ENCODE measurements at places on chromosomes 1 and 21.

- no peak for DNase-seq
Measured at GRCh38 chr1:108862698-108863477, 6.0 kb upstream of the AKNAD1 start.

DNA sequence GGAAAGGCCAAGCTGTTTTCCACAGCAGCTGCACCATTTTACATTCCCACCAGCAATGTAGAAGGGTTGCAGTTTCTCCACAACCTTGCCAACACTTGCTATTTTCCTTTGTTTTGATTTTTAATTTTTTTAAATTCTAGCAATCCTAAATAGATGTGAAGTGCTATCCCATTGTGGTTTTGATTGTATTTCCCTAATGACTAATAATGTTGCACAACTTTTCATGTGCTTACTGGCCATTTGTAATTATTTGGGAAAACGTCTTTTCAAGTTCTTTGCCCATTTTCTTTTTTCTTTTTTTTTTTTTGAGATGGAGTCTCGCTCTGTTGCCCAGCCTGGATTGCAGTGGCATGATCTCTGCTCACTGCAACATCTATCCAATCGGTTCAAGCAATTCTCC, 53.9 kb downstream of the VCAM1 start:
- DNase-seq = no peak

DNA sequence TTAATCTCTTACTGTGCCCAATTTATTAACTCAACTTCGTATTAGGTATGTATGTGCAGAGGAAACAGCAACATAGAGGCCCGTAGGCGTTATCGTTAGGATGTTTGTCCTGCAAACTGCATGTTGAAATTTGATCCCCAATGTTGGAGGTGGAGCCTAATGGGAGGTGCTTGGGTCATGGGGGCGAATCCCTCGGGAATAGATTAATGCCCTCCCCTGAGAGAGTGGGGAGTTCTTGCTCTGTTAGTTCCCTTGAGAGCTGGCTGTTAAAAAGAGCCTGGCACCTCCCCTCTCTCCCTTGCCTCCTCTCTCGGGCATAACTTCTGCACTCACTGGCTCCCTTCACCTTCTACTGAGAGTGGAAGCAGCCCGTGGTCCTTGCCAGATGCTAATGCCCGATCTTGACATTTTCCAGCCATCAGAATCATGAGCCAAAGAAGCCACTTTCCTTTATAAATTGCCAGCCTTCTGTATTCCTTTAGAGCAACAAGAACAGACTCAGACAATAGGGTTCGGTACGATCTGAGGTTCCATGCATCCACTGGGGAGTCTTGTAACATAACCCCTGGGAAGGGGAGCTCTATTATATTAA, 149.0 kb upstream of the RAB4A start:
- no peak for DNase-seq

GRCh38 chr1:173162601-173163000, 44.5 kb downstream of the TNFSF4 start:
- DNase-seq = no peak

- no peak for DNase-seq
Measured at GRCh38 chr1:1137256-1138045, 21.6 kb upstream of the C1orf159 start.

DNA sequence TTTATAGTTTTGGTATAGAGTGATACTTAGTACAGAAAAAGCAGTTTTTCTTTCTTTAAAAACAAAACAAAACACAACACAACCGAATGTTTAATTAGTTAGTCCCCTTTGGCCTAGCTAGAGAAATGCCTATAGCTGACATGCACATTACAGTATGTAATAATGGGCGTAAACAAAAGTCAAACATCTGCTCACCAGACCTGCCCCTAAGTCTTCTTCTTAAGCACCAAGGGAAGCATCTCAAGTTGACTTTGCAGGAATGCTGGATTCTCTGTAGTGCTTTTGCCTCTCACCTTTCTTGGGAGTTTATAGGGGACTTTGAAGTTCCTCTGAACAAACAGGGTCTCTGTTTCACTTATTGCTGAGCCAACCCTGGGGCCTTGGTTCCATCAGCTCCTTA, 143.7 kb downstream of the TM2D1 start:
- no peak for DNase-seq

GRCh38 chr1:3345792-3346191, 108.7 kb upstream of the ARHGEF16 start:
- no peak for DNase-seq

DNA sequence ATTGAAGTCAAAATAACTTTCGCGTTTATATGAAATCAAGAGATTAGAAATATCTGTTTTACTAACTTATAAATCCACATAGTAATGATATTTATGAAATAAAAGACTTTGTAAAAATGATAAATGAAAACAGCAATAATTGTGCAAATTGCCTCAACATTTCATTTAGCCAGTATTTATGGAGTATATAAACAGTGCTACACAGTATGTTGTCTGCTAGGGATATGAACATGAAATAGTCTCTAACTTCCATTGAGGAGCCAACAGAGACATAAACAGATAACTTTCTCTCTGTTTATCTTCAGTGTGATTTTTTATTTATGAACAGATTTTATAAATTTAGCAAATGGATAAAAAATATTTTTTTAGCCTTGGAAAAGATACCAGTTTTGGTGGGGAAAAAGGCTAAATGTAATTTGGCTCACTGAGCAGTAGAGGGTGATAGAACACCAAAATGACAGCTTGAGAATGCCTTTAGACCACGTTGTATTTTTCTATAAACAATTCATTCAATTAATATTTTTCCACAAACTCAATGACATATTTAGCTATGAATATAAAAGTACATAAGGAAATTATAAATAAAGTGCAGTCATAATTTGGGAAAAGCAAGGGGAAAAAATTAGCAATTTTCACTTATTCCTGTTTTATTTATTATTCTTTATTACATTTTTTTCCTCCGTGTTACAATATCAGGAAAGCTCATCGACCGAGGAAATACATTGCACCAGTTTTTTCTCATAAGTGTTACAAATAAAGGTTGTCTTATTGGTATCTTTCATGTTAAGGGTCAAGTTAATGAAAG, 47.5 kb upstream of the EEIG2 start:
- no peak for DNase-seq

- DNase-seq = no peak
Measured at GRCh38 chr1:227774821-227775661, 39.8 kb downstream of the SNAP47 start.

GRCh38 chr1:161176468-161177111, 717 bp downstream of the B4GALT3 start:
- DNase-seq = no peak

DNA sequence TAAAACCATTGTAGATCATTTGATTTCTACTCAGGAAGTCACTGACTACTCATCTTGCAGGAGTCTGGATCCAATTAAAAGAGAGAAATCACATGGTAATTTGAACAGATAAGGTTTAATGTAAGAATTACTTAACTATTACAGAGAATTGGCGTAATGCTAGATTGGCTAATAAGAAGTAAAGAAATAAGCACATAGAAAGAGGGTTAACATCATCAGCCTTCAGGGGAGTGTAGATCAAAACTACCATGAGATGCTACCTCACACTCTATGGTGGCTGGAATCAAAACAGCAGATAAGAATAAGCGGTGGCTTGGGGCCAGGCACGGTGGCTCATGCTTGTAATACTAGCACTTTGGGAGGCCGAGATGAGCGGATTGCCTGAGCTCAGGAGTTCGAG, 11.7 kb downstream of the ST3GAL3 start:
- no peak for DNase-seq

GRCh38 chr1:9703681-9704080, 52.1 kb downstream of the PIK3CD start:
- no peak for DNase-seq

GRCh38 chr1:36369061-36369861, 16.5 kb downstream of the STK40 start:
- peak; percentile 85 for DNase-seq

DNA sequence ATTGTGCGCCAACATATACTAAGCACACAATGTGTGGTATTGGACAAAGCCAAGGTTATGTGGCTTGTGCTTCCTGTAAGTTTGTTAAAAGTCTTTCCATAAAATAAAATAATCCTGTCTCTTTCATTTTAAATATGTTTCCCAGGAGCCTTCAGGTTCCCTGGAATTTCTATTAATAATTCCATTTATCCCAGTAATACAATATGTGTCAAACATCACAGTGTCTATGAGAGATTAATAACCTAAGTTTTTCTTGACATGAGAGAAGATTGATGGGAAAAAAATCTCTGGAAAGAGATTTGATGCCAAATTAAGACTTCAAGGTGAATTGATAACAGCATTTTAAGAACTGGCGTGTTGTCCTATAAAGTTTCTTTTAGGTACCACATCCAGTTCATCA, 507.0 kb downstream of the TTLL7 start:
- DNase-seq = no peak

DNA sequence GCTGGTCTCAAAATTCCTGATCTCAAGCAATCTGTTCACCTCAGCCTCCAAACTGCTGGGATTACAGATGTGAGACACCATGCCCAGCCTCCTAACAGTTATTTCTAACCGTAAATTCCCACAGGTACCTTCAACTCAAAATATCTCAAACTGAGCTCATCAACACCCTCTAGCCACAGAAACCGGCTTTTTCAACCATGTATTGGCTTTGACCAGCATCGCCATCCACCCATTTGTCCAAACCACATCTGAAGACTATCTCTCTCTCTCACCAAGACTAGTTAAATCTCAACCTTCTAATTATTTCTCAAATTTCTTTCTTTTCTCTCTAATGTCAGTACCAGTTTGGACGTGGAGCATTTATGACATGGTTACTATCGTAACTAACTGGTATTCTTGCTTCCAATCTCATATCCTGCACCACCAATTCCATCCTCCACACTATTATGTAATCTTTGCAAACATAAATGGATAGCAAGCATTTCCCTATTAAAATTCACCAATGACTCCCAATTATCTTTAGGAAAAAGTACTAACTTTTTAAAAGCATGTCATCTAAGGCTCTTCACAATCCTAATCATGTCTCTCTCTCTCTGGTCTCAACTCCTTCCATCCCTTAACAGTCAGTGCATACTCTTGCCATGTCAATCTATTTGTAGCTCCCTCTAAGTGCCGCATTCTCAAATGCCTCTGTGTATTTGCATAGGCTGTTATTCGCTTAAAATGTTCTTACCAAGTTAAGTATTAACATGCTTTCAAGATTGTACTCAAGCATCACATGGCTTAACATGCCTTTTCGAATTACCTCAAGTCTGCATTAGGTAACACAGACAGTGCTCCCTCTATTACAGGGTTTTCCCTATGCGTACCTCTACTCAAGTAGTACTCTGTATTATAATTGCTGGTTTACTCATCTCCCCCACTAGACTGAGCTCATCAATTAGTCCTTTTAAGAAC, 18.1 kb downstream of the RSBN1 start:
- DNase-seq = peak; percentile 13

GRCh38 chr21:37184784-37185593, 82.1 kb downstream of the VPS26C start:
- no peak for DNase-seq

GRCh38 chr1:201511941-201512539, 5.1 kb upstream of the CSRP1 start:
- DNase-seq = no peak

DNA sequence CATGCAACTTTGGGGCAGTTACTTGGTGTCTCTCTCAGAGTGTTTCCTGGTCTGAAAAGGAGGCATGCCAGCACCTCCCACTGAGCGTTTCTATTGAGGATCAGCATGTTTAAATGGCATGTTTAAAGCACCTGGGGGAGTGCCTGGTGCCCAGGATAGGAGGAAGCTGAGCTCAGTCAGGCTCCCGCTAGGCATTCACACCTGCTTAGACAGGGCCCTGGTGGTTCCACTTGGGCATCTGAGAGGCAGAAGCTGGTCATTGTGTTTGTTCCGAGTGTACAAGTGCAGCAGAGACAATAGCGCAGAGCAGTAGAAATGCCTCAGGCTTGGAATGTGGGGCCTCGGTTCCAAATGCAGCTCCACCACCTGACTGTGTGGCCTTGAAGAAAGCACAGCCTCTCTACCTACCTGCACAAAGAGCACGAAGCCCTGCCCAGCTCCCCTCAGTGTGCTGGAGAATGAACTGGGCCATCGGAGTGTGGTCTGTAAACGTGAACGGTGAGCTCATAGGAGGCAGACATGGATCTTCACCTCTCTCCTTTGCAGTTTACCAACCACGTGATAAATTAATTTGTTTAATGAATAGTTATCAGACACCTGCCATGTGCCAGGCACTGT, 20.3 kb upstream of the TMEM222 start:
- DNase-seq = no peak

GRCh38 chr21:41425954-41426675, at the start of gene MX1:
Gene MX1, plus strand, starts transcription at chr21:41426239. Its CDS starts 5,832 bp downstream, at chr21:41432071.
- peak; percentile 10 for DNase-seq

DNA sequence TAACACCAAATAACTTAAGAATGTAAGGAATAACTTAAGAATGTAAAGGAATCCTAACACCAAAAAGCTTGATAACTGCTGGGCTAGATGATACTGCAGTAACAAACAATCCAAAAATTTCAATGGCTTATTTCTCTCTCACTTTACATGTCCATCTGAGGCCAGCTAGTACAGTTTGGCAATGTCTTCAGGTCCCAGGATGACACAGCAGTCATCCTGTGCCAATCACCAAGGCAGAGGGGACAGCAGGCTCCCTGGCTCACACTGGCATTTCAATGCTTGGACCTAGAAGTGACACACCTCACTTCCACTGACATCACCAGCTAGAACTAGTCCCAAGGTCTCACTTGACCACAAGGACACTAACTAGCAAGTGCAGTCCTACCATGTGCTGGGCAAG, 15.3 kb downstream of the DNAJC11 start:
- DNase-seq = no peak
